Retinal pigment epithelial cell (primary cell): ENCODE measurements at places on chromosomes 7 and 10.

DNA sequence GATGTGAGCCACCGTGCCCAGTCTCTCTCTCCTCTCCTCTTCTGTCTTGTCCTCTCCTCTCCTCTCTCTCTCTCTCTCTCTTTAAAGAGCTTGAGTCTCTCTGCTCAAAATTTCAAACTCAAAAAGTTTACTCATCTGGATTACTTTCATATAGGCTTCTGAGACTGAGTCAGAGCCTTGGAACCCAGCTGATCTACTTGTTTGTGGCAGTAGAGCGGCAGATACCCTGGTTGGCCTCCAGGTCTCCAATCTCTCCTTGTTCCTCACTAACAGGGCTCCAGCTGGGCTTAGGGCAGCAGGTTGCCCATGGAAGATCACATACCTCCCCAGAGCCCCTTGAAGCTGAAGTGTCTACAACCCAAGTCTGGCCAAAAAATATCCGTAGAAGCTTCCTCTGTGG is 51.0 kb downstream of the HHEX start:
- no peak for DNase-seq

DNA sequence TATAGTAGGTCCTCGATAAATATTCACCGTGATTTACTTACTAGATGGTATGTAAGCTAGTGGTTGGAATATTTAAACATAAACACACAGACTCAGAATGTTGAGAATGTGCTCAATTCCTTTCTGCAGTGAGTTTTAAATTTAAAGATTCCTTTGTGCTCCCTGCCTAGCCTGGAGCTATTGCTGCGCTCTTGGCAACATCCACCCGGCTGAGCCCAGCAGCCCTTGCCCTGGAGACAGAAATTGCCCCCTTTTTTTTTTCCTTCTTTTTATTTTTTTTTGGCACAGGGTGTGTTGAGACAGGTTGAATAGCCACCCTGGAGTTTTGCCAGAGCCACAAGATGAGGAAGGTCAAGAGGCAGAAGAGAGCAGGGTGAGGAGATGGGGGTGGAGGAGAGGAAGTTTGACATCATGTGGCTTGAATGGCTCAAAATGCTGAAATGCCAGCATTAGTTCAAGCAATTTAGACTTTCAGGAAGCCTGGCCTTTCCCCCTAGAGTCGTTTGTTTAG is 180.8 kb downstream of the PRKCQ start:
- DNase-seq: no peak

DNA sequence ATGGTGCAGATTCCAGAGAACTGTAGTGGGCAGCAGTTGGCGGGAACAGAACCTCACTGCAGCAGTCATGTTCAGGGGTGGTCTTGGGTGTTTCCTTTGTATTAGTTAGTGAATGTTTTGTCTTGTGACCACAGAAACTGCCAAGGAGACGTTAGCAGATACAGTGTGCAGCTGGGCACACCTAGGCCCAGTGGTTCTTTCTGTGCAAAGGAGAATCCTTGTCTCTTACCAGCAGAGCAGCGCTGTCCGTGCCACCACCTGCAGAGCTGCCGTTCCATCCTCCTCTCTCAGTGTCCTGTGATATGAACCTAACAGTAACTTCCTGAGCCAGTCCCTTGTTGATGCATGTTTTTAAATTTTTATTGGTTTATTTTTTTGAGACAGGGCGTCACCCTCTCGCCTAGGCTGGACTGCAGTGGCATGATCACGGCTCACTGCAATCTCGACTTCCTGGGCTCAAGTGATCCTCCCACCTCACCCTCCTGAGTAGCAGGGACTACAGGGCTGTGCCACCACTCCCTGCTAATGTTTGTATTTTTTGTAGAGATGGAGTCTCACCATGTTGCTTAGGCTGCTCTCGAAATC is 60.6 kb downstream of the WDR37 start:
- DNase-seq: no peak

- DNase-seq: no peak
Measured at GRCh38 chr10:112768121-112768520, 181.9 kb upstream of the TCF7L2 start.

- no peak for DNase-seq
Measured at GRCh38 chr10:30990971-30991646, 40.6 kb downstream of the ZNF438 start.

DNA sequence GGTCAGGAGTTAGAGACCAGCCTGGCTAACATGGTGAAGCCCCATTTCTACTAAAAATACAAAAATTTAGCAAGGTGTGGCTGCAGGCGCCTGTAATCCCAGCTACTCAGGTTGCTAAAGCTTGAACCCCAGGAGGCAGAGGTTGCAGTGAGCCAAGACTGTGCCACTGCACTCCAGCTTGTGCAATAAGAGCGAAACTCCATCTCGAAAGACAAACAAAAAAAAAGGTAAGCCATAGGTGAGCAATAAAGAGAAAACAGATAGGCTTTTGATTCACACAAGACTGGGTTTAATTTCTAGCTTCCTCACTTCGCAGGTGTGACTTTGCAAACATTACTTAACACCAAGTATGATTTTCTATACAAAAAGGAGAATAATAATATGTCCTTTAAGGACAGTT is 72.3 kb upstream of the ACBD5 start:
- no peak for DNase-seq

DNA sequence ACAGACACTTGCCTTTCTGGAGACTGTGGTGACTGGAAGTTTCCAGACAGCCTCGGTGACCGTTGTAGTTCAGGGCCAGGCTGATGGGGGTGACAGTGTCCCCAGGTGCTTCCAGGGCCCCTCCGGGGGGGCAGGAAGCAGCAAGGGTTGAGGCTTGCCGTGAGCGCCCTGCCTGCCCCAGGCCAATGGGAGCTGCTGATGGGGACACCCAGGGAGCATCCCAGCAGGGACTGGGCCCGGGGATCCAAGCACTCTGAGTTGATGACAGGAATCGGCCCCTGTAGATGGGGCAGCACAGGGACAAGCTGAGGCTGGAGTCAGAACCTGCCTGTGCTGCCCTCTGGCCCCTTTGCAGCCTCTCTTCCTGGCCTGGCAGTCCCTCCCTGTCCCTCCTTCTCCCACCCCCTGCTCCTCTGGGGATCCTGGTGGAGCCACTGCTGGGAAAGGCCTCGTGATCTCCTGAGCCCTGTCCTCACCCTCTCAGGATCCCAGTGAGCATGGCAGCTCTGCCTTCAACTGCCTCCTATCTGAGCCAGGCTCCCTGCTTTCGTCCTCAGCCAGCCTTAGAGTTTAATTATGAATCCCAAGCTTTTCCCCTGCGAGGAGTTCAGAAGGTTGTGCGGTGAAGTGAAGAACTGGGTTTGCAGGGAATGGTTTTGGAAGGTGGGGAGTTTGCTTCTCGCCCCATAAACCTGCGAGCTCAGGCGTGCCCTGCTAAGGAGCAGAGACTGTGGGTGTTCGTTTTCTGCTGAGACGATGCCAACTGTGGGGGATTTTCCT is 84.7 kb downstream of the ADCY1 start:
- DNase-seq: no peak

DNA sequence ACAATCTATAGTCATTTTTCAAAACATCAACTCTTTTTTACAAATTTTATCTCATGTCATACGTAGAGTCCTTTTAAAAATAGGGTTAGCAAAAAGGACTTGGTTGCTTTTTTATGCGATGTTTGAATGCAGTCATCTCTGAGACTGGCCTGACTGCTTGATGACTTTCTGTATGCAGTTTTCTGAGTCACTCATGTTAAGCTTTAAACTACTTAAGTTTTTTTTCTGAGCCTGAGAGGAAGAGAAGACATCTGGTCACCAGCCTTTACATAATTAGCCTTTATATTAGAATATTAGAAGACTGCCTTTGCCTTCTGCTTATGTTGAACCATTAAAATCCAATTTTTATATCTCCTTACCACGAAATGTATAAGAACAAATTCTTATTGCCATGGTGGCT is 834.4 kb upstream of the MBL2 start:
- peak; percentile 9 for DNase-seq

DNA sequence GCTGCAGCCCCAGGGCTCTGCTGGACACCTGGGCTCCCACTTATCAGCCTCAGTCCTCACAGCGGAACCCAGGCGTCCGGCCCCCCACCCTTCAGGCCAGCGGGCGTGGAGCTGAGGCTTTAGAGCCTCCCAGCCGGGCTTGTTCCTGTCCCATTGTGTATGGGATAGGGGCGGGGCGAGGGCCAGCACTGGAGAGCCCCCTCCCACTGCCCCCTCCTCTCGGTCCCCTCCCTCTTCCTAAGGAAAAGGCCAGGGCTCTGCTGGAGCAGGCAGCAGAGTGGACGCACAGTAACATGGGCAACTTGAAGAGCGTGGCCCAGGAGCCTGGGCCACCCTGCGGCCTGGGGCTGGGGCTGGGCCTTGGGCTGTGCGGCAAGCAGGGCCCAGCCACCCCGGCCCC is 2.7 kb downstream of the NOS3 start:
- DNase-seq: no peak

- no peak for DNase-seq
Measured at GRCh38 chr7:23211589-23211988, 29.7 kb downstream of the NUP42 start.

- DNase-seq: no peak
Measured at GRCh38 chr10:86665218-86665607, 3.1 kb upstream of the LDB3 start.

DNA sequence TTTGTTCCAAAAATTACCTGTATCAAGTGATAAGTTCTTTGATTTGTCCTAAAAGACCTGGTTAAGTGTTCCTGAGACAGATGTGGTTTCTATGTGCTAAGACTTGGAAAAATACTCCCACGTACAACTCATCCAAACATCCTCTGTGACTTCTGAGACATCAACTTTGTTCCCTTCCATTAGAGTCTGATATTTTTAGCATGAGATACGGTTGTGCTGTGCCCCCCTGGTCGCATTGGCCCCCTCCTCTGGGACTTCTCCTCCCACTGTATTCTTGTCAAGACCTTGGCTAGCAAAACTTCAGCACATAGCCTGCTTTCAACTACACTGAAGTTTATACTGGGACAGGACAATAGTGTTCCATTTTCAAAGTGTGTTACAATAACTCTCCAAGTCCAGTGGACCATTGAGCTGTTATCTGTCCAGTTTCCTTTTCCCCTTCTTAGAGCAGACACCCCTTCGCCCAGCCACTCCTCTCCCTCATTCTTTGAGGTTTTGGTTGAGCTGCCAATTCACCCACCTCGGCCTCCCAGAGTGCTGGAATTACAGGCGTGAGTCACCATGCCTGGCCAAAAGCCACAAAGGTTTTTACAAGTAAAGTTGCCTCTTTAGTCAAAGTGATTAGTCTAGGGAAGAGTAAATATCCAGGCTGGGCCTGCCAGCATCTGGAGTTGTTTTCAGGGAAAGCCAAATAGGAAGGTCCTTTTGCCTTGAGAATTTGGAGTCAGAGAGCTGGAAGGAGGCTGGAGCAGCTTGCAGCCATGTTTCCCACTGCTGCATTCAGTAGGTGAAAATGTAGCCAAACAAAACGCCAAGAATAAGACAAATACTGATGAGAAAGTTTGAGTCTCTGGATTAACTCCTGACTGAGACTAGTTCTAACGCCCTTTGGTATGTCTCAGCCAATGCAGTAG is 17.8 kb upstream of the PDLIM1 start:
- DNase-seq: peak; percentile 87

DNA sequence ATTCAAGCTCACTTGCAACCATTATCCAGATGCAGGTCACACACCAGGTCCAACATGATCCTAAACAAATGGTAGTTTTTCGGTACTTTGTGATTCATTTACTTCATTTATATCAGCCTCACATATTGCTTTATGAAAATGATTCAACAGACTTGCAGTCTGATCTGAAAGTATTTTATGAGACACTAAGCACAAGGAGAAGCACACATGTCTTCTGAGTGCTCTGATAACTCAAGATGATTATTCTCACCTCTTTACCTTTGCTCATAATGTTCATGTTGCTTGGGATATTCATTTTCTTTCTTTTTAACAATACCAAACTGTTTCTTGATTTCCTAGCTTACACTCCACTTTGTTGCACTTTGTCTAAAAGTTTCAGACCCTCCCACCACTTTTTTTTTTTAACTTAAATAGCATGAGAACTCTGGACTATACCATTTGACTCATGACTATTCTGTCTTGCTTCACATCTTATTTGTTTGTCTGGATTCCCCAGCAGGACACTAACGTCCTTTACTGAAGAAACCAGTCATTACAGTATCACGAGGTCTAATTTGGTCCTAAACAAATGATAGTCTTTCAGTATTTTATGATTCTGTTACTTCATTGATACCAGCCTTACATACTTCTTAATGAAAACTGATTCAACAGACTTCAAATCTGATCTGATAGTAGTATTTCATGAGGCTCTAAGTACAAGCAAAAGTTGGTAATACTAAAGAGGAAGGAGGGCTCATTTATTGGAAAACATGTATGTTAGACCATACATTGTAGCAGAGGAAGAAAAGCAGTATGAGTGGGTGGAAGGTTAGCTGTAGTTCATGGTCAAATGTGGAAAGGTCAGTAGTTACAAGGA is 171.8 kb upstream of the AHR start:
- no peak for DNase-seq

DNA sequence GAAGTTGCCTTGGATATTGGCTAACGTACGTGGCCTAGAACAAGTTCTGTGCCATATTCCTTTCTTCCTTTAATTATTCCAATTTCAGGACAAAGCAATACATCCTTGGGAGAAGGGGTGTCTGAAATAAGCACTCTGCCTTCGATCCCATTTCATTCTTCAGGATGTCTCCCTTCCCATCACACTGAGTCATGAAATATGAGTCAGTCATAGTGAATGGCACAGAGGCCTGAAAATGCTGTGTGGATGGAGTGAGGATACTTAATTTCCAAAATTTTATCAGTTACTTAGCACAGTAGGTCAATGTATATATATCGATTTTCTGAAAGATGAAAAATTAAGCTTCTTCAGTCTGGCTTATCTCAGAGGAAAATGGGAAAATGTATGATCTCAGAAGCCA is 19.5 kb downstream of the EVX1 start:
- no peak for DNase-seq

DNA sequence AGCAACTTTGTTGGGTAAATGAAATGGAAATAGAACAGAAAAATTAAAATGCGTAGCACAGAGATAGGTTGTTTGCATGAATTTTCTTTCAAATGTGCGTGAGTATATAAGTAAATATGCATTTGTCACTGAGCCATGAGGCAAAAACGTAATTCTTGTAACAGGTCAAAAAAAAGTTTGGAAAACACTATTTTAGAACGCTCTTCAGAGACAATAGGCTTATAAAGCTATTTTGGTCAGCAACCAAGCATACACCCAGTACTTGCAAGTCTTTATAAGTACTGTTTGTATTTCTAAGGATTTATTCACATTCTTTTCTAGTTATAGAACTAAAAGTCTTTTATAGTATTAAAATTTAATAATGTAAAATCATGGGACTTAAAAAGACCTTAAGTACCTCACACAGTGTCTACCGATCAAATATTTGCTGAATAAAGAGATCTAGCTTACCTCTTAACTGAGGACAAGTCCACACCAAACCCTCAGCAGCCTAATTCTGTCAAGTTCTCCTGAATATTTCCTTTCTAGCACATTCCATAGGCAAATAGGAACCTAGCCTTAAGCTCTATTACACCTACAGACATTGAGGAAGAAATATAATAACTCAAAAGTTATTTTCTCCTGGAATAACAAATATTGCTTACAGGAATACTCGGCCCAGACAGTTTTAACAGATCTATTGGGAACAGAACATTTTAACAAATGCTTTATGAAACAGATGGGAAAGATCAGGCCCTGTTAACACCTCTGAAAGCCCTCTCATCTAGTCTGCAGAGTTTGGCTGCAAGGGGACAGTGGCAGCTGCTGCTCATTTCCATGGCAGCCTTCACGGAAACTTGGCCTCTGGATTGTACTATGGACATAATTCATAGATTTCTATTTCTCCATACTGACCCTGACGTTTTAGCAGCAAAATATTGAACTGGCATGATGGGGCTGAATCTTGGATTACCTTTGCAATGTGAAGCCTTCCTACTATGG is 8.8 kb downstream of the CRPPA start:
- DNase-seq: no peak
